ENCODE measurements at places on chromosomes 6 and 20. TPM values are rescaled to one million over a fixed set of nuclear protein-coding genes. Genes with fewer than 3 reads are reported as not detected.
A peak's percentile ranks its signal among the peaks of the same experiment; 100 is the strongest.

The PROKR2 gene
- total RNA-seq = not detected

The SLC35F1 gene
- 1.3 TPM for total RNA-seq

The ZBTB46 gene
- total RNA-seq = 12.2 TPM

DNA sequence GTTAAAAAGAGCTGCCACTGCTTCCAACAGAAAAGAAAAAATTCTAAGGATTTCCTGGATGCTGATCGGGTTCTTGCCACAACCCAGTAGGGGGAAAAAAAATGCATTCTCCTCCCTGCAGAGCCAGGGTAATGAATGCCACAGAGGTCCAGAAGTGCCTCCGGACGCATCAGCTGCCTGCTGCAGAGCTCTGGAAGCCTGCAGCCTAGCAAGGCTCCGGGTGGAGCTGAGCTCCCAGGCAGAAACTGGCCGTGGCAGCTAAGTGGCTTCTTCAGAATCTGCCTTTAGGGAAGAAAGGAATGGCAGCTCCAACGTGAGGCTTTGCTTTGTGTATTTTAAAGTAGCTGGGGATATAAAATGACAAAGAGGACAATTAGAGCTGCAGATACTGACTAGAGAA, 155.0 kb downstream of the CFAP61 start:
- DNase-seq = no peak

GRCh38 chr6:103122766-103123601, 1729.5 kb downstream of the GRIK2 start:
- no peak for DNase-seq

The MED23 gene
- 11.7 TPM for total RNA-seq

DNA sequence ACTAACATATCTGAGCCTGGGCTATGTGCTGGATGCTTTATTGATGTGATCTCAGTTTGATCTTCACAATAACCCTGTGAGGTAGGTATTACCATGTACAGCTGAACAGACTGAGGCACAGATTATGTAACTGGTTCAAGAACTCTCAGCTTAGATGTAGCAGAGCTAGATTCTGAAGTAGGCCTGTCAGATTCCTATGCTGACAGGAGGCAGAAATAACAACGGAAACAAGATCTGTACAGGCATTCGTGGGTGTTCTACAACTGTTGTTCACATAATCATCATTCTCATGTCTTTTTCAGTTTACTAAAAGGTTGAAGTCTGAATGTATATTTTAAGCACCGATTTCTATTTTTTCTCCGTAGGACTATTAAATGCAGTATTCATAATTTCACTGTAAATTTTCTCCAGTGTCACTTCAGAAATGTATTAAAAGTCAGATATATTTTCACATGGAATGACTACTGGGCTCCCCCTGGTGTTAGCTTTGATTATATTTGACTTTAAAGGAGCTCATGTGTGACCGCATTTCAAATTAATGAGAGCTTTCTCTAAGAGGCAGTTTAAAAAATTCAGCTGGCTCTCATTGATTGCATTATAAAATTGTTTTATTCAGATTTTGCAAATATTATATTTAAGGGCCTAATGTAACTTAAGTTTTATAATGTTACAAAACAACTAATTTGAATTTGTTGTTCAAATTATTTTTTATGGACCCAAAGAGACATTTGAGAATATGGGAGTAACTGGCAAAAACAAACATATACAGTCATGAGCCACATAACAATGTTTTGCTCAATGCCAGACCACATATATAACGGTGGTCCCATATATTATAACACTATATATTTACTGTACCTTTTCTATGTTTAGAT, 36.4 kb upstream of the SLC17A4 start:
- no peak for DNase-seq

- DNase-seq = no peak
Measured at GRCh38 chr6:83193747-83194566, 800 bp downstream of the RWDD2A start.

The MDFI gene
- 1.5 TPM for total RNA-seq

GRCh38 chr20:58377766-58378401, 11.1 kb upstream of the VAPB start:
- DNase-seq = no peak

The GPR6 gene
- total RNA-seq = not detected

The COL21A1 gene
- total RNA-seq = 89.7 TPM

DNA sequence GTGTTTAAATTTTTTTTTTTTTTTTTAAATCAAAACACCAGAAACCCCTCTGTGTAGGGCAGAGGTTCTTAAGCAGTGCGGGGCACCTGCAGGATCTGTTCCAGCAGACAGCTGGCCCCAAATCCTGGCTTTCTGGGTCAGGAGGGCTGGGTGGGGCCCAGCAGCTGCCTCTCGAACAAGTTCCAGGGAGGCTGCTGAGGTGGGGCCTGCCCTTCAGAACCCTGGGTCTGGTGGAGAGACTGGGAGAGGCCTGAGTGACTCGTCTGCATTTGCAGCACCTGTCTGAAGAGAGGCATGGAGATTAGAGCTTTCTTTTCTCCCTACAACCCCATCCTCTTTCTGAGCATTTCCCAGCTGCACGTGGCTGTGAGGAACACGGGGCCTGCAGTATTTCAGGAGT, 8.4 kb downstream of the PSMG4 start:
- DNase-seq = no peak

The TLDC2 gene
- 0.30 TPM for total RNA-seq

The PTK6 gene
- not detected for total RNA-seq

The HSPA12B gene
- 11.2 TPM for total RNA-seq

DNA sequence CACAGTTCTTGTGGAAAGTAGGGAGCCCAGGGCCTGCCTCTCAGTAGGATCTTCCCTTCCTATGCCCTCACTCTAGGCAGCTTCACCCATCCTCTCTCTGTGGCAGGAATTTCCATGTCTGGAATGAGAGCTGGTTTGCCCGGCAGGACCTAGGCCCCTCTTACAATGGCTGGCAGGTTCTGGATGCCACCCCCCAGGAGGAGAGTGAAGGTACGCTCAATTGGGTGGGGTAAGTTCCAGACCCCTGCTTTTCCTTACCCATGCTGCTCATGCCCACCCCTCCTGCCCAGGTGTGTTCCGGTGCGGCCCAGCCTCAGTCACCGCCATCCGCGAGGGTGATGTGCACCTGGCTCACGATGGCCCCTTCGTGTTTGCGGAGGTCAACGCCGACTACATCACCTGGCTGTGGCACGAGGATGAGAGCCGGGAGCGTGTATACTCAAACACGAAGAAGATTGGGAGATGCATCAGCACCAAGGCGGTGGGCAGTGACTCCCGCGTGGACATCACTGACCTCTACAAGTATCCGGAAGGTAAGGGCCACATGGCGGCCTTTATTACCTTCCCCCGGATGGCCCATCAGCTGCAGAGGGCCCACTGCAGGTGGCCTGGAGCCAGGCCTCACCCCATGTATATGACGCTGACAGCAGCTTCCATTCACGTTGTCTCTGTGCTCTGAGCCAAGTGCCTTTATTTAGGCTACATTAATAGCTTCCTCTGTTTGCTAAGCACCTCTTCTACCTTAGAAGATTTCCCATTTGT, 22.8 kb downstream of the TGM6 start:
- peak; percentile 42 for DNase-seq

- no peak for DNase-seq
Measured at GRCh38 chr6:94835264-94835663, 742.1 kb upstream of the MANEA start.

- no peak for DNase-seq
Measured at GRCh38 chr6:54856129-54856528, 9.6 kb downstream of the FAM83B start.

The OPRM1 gene
- total RNA-seq = not detected

DNA sequence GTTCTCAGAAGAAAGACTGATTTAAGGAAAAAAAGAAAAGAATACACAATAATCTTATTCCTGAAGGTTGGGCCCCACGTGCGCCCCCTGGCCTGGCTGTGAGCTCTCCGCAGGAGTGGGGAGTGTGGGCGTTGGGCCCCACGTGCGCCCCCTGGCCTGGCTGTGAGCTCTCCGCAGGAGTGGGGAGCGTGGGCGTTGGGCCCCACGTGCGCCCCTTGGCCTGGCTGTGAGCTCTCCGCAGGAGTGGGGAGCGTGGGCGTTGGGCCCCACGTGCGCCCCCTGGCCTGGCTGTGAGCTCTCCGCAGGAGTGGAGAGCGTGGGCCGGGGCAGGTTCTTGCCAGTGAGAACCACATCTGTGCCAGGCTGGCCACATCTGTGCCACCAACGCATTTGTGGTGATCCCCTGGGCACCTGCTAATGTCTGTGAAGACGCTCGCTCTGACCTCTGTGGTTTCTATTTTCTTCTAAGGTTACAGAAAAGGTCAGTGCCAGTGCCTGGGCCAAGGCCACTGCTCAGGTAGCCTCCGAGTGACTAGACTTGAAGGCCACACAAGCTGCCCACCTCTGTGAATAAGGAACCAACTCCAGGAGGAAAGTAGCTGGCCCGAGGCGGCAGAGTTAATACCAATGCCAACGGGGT, 41.0 kb downstream of the WDR27 start:
- no peak for DNase-seq

Measured in right atrium auricular region (tissue), 2 donors.